Umbilical cord (tissue), 2 donors: ENCODE measurements at places on chromosomes 7 and 10. TPM values are rescaled to one million over a fixed set of nuclear protein-coding genes. Genes with fewer than 3 reads are reported as not detected.

The C10orf90 gene
- 3.6 TPM for total RNA-seq

GRCh38 chr10:78437407-78437768 lies 403.7 kb downstream of the RPS24 start:
- no peak for DNase-seq

DNA sequence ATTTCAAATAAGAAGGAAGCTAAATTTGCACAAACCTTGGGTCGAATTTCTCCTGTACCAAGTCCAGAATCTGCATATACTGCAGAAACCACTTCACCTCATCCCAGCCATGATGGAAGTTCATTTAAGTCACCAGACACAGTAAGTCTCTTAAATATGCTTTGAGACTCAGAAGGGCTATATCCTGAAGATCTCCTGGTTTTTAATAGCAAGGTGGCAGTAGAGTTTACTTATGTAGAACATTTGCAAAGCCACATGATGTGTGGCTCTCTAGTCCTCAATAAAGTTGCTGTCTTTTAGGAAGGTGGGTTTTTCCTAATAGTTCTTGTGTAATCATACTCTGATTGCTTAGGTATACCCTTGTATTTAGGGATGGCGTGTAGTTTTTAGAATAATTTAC lies 8.7 kb downstream of the DBF4 start:
- no peak for DNase-seq

DNA sequence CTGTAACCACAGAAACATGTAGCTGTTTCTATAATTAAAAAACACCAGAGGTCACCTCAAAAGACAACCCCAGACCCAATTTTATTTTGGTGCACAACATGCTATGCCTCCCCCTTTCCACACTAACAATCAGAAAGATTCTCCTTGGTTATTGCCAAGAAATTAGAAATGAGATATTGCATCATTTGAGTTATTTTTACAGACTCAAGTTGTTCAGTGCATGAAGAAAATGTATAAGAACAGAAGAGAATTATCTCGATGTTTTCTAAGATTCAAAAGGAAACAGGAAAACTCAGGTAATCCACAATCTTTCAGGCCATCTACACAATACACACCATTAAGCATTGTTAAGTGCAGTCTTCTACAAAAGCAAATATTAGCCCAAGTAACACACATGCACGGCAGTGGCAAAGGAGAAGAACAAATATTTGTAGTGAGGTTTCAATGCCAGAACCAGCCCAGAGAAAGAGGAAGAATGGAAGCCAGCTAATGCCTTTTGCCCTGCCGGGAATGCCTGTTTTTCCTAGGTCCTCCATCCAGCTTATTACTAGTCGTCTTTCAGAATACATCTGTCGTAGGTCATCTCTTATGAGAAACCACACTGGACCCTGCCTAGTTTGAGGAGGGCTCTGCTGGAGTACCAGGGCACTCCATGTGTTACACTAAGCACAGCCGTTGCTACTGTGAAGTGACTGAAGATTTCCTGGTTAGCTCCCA lies 67.6 kb upstream of the C1GALT1 start:
- no peak for DNase-seq
